Effector memory CD8-positive, alpha-beta T cell (primary cell): ENCODE measurements at places on chromosomes 4 and X.

DNA sequence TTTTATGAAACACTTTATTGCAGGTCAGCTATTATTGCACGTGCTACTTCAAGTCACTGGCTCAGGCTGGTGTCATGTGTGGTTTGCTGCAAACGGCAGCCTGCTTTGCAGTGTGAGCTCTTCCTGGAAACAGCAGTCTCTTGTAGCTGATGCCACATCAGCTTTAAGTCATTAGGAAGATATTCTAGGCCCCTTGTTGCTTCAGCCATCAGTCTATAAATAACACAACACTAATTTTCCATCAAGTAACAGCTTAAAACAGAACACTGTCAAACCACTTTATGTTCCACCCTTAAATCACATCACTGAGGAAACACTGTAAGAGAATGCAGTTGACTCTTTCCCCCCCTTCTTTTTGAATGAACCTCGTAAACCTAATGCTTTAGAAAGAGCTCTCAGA is 93.8 kb downstream of the GATB start:
- H3K4me3 ChIP-seq: no peak overlapping the region
- H3K27ac ChIP-seq: no peak overlapping the region

- H3K27ac ChIP-seq: no peak overlapping the region
- no peak for DNase-seq
- no peaks in the 10 kb centered on the region for H3K4me1 ChIP-seq
Measured at GRCh38 chrX:9902656-9903055, 64.5 kb upstream of the CLDN34 start.

DNA sequence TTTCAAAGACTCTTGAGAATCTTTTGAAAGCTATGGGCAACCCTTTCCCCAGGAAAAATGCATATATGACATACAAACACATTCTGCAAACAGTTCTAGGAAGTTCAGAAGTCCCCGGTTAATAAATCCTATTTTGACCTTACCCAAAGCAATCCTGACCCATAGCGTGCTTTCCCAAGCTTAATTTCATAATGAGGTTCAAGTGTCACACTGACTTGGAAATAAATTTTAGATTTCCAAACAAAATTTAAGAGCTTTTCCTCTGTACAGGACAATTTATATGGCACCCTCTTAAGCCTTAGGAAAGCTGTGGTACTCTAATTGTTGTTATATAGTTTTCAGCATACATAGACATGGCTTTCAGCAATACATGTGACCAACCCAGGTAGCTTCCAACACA is 11.3 kb downstream of the MID2 start:
- no peak overlapping the region for H3K4me3 ChIP-seq
- no peaks in the 10 kb centered on the region for H3K36me3 ChIP-seq
- H3K4me1 ChIP-seq: peaks cover 4% of the 10 kb centered on the region
- no peak overlapping the region for H3K27ac ChIP-seq
- no peaks in the 10 kb centered on the region for H3K27me3 ChIP-seq
- DNase-seq: no peak

GRCh38 chr4:75940692-75941253 is at the start of gene NAAA:
Gene NAAA (minus strand): TSS chr4:75941013. CDS start chr4:75940949, 64 bp downstream.
- peak within 1 kb of the TSS; percentile 95 for H3K27ac ChIP-seq
- H3K27me3 ChIP-seq: no peaks in the 10 kb centered on the region
- H3K4me1 ChIP-seq: peaks cover 16% of the 10 kb centered on the region
- DNase-seq: peak; percentile 76
- H3K4me3 ChIP-seq: peak within 1 kb of the TSS; percentile 97

- no peak for DNase-seq
- H3K36me3 ChIP-seq: no peaks in the 10 kb centered on the region
- H3K27me3 ChIP-seq: no peaks in the 10 kb centered on the region
- no peak overlapping the region for H3K4me3 ChIP-seq
Measured at GRCh38 chrX:97481228-97481627, 597.5 kb downstream of the RPA4 start.

- H3K36me3 ChIP-seq: peaks cover 11% of the 10 kb centered on the region
- no peak for DNase-seq
- no peak overlapping the region for H3K27ac ChIP-seq
- H3K4me1 ChIP-seq: peaks cover 11% of the 10 kb centered on the region
- no peaks in the 10 kb centered on the region for H3K27me3 ChIP-seq
Measured at GRCh38 chr4:184804621-184805020, 21.1 kb downstream of the ACSL1 start.

- no peak overlapping the region for H3K27ac ChIP-seq
- no peaks in the 10 kb centered on the region for H3K36me3 ChIP-seq
- H3K4me3 ChIP-seq: no peak overlapping the region
- DNase-seq: no peak
- no peaks in the 10 kb centered on the region for H3K4me1 ChIP-seq
Measured at GRCh38 chrX:26845056-26845455, 618.1 kb downstream of the PPP4R3C start.

GRCh38 chr4:22515145-22515887 is 550 bp downstream of the ADGRA3 start:
- no peak for DNase-seq
- no peak overlapping the region for H3K27ac ChIP-seq
- H3K36me3 ChIP-seq: no peaks in the 10 kb centered on the region
- H3K4me1 ChIP-seq: no peaks in the 10 kb centered on the region
- peaks cover 16% of the 10 kb centered on the region for H3K27me3 ChIP-seq

DNA sequence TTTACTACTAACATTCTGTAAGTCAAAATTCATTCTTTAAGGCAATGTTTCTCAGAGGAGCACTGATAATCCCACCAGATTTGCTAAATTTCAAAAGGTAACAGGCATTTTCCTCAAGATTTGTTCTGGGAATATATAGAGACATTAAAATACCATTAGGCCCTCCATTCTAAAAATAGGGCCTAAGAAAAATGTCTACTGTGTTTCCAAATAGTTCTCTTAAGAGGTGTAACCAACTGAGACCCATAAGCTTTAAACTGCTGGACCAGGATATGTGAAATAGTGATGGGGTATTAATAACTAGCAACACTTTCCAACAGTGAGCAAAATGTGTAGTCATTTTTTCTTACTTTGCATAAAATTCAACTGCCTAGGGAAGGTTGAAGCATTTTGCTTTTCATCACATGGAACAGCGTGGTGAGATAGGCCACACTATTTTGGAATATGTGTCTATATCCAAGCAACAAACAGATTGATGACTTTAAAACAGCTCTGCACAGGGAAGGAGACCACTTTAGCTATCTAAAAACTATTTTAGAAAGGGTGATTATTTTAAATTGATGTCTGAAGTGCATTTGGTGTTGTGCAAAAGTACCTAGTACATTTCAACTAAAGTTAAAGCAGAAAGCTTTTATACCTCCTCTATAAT is 89.9 kb downstream of the CORIN start:
- no peaks in the 10 kb centered on the region for H3K36me3 ChIP-seq
- H3K4me3 ChIP-seq: no peak overlapping the region
- DNase-seq: no peak
- H3K4me1 ChIP-seq: no peaks in the 10 kb centered on the region
- no peak overlapping the region for H3K27ac ChIP-seq

- no peaks in the 10 kb centered on the region for H3K36me3 ChIP-seq
- no peaks in the 10 kb centered on the region for H3K27me3 ChIP-seq
- no peak overlapping the region for H3K27ac ChIP-seq
- no peaks in the 10 kb centered on the region for H3K4me1 ChIP-seq
Measured at GRCh38 chrX:38571058-38571457, 9.7 kb downstream of the TSPAN7 start.

- no peaks in the 10 kb centered on the region for H3K36me3 ChIP-seq
- DNase-seq: no peak
- no peak overlapping the region for H3K27ac ChIP-seq
- no peaks in the 10 kb centered on the region for H3K4me1 ChIP-seq
- H3K27me3 ChIP-seq: no peaks in the 10 kb centered on the region
Measured at GRCh38 chr4:132691026-132691425, 458.1 kb upstream of the PCDH10 start.

- no peak overlapping the region for H3K4me3 ChIP-seq
- no peak overlapping the region for H3K27ac ChIP-seq
- no peaks in the 10 kb centered on the region for H3K4me1 ChIP-seq
- no peaks in the 10 kb centered on the region for H3K27me3 ChIP-seq
Measured at GRCh38 chrX:28787206-28787605, 200.0 kb downstream of the IL1RAPL1 start.

DNA sequence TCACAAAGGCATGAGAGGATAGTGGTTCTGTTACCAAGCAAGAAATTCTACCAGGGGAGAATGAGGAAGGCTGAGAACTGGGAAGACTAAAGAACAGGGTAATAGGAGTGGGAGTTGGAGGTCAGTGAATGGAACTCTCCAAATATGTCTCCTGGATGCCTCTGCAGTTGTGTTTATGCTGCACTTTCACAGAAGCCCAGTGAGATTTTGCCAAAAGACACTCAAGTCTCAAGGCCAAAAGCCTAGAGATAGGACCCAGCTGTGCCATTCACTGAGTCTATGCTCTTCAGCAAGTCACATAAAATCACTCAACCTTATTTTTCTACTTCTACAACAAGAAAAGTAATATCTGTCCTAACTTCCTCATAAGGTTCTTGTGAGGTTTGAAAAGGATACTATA is 285.4 kb downstream of the UNC5C start:
- H3K4me1 ChIP-seq: no peaks in the 10 kb centered on the region
- H3K36me3 ChIP-seq: peaks cover 3% of the 10 kb centered on the region

DNA sequence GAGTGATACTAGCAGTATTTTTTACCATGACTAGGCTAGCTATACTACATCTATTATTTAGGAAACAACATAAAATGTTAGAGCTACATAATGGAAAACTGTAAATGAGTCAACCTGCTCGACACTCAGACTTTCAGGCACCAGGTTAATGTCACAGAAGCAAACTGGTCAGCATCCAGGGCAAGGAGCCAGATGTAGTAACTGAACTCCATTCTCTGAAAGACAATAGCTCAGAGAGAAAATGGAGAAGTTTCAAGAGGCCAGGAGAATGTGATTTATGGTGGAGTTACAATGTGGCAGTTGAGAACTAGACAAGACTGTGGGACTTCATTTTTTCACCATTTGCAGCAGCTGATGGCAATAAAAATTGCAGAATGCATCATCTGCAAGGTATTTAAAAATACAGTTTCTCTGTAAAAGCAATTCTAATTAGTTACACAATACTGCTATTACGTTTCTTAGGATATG is 342.7 kb upstream of the PABPC4L start:
- no peaks in the 10 kb centered on the region for H3K27me3 ChIP-seq
- H3K4me3 ChIP-seq: no peak overlapping the region
- H3K4me1 ChIP-seq: no peaks in the 10 kb centered on the region
- H3K27ac ChIP-seq: no peak overlapping the region
- no peaks in the 10 kb centered on the region for H3K36me3 ChIP-seq
